KG1 (cell line): ENCODE measurements at places on chromosomes 4 and X.

- DNase-seq = no peak
Observed at GRCh38 chrX:95427389-95427788, 1257.3 kb upstream of the DIAPH2 start.

GRCh38 chrX:19630228-19630627 lies 114.9 kb upstream of the MAP3K15 start:
- no peak for DNase-seq

DNA sequence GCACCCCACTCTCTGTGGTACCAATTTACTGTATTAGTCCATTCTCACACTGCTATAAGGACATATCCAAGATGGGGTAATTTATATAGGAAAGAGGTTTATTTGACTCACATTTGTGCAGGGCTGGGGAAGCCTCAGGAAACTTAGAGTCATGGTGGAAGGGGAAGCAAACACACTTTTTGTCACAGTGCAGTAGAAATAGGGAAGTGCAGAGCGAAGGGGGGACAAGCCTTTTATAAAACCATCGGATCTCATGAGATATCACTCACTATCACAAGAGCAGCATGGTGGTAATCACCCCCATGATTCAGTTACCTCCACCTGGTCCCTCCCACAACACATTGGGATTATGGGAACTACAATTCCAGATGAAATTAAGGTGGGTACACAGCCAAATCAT lies 766.9 kb upstream of the PCDH10 start:
- no peak for DNase-seq

DNA sequence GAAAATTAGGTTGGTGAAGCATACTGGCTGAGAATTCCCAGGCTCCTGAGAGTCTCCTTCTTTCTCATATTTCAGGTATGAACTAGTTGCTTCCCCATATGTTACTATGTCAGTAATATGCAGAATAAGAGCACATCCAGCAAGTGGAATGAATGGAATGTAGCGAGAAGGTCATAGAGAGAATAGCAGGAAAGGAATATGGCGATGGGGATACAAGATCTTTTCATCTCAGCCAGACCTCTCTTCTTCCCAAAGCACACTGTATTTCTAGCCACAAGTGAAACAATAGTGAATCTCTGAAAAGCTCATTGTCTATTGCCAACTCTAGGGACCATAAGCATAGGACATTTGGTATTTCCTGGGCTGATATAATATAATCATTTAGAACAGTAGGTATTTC lies 54.6 kb upstream of the MMAA start:
- DNase-seq = no peak

- DNase-seq = no peak
Observed at GRCh38 chrX:107715331-107716117, 60.1 kb downstream of the TSC22D3 start.

DNA sequence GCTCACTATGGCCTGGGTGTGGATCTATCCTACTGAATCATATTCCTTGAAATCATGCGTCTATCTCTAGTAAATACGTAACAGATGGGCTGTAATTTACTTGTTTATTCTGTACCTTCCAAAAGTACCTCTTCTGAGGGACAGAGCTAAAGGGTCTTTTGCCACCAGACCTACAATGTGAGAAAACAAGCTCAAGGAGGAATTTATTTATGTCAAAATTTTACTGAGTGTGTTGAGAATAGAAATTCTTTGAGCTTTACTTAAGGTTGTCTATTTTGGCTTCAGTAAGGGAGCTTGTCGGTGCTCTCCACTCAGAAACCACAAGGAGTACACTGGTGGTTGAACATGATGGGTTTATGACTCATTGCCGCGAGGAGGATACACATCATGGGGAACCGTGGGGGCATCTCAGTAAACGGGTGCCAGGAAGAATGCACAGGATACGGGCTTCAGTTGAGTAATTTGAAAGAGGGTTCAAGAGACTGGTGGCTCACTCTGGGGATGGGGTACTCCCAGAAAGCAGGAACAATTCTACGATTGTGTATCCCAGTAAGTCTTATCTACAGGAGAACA lies 3.0 kb downstream of the ANK2 start:
- peak; percentile 18 for DNase-seq

- no peak for DNase-seq
Observed at GRCh38 chr4:101306764-101307615, 40.3 kb downstream of the PPP3CA start.

DNA sequence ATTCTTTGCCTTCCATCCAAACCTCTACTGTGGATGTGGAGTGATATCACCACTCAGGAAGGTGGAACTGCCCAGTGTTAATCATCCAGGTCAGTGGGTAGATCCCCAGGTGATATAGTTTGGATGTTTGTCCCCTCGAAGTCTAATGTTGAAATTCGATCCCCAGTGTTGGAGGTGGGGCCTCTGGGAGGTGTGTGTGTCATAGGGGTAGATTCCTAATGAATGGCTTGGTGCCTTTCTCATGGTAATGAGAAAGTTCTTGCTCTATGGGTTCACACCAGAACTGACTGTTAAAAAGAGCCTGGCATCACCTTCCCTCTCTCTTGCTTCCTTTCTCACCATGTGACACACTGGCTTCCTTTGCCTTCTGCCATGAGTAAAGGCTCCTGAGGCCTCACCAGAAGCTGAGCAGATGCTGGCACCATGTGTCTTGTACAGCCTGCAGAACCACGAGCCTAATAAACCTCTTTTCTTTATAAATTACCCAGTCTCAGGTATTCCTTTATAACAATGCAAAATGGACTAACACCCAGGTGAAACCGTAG lies 6.8 kb upstream of the SOWAHB start:
- no peak for DNase-seq

DNA sequence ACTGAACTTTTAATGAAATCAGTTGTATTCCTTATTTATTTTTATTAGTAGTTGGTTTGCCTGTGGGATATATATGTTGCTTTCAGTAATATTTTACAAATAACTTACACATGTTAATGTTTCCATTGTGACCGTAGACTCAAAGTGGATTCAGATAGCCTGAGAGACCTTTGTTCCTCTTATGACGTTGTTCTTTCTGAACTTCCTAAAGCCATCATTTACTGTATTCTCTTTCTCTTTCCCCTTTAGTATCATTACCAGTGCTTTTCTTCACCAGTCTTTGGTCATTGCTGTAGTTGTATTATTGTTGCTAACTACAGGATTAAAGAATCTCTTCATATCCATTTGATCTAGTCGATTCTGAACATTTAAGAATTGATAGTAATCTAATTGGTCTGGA lies 4.3 kb downstream of the STIM2 start:
- DNase-seq = no peak

GRCh38 chr4:141933978-141934377 lies 297.6 kb downstream of the IL15 start:
- DNase-seq = no peak

GRCh38 chrX:45036161-45036560 lies 163.2 kb downstream of the KDM6A start:
- DNase-seq = no peak

DNA sequence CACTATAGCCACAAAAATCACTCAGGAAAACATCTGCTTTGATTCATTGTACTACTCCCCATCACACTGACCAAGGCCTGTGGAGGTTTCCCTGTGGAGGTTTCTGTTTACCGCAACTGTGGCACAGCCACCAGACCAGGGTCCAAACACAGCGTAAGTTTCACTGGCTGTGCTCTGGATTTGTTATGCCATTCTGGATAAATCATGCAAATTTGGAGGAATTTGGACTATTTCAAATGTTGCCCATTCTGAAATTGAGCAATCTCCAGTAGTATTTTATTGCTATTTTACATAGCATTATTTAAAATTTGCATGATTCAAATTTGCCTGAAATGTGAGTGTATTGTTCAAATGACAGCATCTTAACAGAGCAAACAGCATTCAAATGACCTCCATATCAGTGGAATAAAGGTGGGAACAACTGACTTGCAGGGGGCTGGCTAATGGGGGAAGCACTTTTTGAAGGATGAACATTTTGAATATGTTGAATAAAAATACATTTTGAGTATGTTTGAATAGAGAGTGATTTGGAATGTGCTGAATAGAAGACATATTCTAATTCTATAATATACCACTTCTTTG lies 66.1 kb upstream of the ACSL1 start:
- no peak for DNase-seq

GRCh38 chrX:24268786-24269185 lies 45.1 kb downstream of the SUPT20HL2 start:
- DNase-seq = no peak
